ENCODE measurements at places on chromosomes 12 and 14.
A peak's percentile ranks its signal among the peaks of the same experiment; 100 is the strongest.

GRCh38 chr14:103742499-103743255 is 27.1 kb downstream of the ZFYVE21 start:
- H3K27ac ChIP-seq, result no peak overlapping the region
- H3K36me3 ChIP-seq, result peaks cover 52% of the 10 kb centered on the region
- no peaks in the 10 kb centered on the region for H3K4me1 ChIP-seq

DNA sequence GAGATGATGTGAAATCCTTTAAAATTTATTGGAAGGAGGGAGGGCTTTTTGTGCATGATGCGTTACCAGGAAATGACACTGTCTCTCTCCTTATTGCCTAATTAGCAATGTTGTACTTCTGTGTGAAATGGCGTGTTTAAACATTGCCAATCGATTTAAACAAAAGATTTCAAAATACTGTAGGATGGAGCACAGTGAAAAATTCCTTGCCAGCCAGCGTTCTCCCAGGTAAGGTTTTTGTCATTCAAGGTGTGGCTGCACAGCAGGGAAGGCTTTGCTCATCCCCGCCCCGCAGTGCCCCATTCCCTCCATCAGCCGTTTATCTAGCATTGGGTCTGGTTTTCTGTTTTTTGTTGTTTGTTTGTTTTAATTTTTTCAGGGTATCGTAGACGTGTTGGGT is 137.3 kb downstream of the CACNA1C start:
- H3K27me3 ChIP-seq, result no peaks in the 10 kb centered on the region
- H3K4me1 ChIP-seq, result no peaks in the 10 kb centered on the region
- no peak overlapping the region for H3K27ac ChIP-seq
- no peak for DNase-seq

- H3K4me1 ChIP-seq, result no peaks in the 10 kb centered on the region
- H3K4me3 ChIP-seq, result no peak overlapping the region
- no peaks in the 10 kb centered on the region for H3K27me3 ChIP-seq
- no peak overlapping the region for H3K27ac ChIP-seq
- no peak for DNase-seq
Measured at GRCh38 chr12:13666806-13667205, 314.6 kb downstream of the GRIN2B start.

DNA sequence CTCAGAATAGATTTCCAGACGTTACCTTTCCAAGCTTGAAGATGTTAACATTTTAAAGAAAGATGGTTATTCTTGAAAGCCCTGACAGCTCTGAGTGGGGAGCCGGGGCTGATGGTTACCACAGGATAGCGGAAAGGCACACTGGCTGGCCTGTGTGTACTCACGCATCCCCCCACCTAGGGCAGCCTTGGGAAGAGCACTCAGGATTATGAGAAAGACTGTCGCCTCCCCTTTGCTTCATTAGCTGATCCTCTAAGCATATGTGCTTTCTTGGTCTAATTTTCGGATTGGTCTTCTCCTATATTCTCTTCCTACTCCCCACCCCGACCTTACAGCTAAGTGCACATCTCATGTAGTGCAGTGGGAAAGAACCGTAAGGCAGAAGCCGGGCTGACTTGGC is 20.7 kb downstream of the NTF3 start:
- no peak overlapping the region for H3K27ac ChIP-seq
- DNase-seq, result no peak
- H3K27me3 ChIP-seq, result no peaks in the 10 kb centered on the region
- no peak overlapping the region for H3K4me3 ChIP-seq
- peaks cover 9% of the 10 kb centered on the region for H3K4me1 ChIP-seq

DNA sequence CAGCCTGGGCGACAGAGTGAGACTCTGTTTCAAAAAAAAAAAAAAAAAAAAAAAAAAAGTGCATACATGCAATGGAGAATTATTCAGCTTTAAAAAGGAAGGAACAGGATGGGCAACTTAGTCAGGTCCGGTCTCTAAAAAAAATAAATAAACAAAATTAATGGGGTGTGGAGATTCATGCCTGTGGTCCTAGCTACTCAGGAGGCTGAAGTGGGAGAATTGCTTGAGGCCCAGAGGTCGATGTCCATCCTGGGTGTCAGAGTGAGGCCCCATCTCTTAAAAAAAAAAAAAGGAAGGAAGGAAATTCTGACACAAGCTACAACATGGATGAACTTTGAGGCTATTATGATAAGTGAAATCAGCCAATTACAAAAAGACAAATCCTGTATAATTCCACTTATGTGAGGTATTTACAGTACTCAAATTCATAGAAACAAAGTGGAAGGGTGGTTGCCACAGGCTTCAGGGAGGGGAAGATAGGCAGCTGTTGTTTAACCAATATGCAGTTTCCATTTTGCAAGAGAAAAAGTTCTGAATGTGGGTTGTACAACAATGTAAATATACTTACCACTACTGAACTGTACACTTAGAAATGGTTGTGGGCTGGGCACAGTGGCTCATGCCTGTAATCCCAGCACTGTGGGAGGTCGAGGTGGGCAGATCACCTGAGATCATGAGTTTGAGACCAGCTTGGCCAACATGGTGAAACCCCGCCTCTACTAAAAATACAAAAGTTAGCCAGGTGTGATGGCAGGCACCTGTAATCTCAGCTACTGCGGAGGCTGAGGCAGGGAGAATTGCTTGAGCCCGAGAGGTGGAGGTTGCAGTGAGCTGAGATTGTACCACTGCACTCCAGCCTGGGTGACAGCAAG is 12.3 kb upstream of the APOF start:
- H3K27ac ChIP-seq, result no peak overlapping the region
- no peak for DNase-seq
- no peaks in the 10 kb centered on the region for H3K4me1 ChIP-seq
- H3K36me3 ChIP-seq, result no peaks in the 10 kb centered on the region
- no peak overlapping the region for H3K4me3 ChIP-seq
- H3K27me3 ChIP-seq, result no peaks in the 10 kb centered on the region

DNA sequence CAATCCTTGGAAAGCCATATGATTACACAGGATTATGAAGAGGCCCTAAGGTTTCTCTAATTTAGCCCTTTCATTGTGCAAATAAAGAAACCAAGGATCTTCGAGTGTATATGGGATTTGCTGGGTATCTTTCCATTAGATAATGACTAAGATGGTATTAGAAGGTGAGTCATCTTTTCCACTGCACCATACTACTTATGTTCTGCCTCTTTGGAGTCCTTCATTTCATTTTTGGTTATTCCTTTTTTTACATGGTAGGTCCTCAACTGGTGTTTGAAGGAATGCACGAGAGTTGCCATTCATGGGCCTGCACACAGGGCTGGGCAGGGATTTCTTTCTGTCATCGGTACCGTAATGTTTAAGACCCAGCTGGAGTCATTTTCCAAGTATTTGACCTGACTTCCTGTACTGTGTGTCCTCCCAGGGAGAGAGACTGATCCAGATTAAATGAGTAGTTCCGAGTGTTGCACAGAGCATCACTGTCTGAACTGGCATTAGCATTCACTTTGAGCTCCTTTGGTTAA is 85.7 kb downstream of the BORCS5 start:
- DNase-seq, result no peak
- peak overlapping the region; percentile 48 for H3K27ac ChIP-seq
- peaks cover 33% of the 10 kb centered on the region for H3K4me1 ChIP-seq
- H3K27me3 ChIP-seq, result no peaks in the 10 kb centered on the region
- H3K36me3 ChIP-seq, result no peaks in the 10 kb centered on the region

- no peak overlapping the region for H3K27ac ChIP-seq
- H3K4me1 ChIP-seq, result peaks cover 16% of the 10 kb centered on the region
- no peaks in the 10 kb centered on the region for H3K36me3 ChIP-seq
Measured at GRCh38 chr14:77372304-77372841, 4.5 kb downstream of the TMED8 start.

DNA sequence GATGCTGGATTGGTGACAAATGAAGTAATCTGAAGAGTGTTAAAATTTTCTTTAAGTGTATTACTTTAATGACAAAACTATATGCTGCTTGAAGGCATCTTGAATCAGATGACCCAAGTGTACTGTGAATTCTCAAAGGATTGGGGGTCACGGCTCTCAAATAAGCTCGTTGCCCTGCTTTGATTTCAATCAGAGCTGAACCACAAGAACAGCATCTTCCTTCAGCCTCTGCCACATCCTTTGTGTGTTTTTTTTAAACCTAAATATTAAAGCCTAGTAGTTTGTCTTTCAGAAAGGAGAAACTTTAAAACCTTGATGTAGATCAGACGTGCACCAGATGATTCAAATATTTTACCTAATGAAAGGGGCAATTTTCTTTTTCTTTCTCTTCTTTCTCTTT is 11.7 kb downstream of the ELK3 start:
- H3K36me3 ChIP-seq, result peaks cover 3% of the 10 kb centered on the region
- H3K4me3 ChIP-seq, result no peak overlapping the region
- DNase-seq, result no peak
- no peaks in the 10 kb centered on the region for H3K27me3 ChIP-seq
- H3K27ac ChIP-seq, result peak overlapping the region; percentile 64

- H3K36me3 ChIP-seq, result no peaks in the 10 kb centered on the region
- H3K4me1 ChIP-seq, result no peaks in the 10 kb centered on the region
- no peak overlapping the region for H3K27ac ChIP-seq
- H3K27me3 ChIP-seq, result no peaks in the 10 kb centered on the region
- no peak overlapping the region for H3K4me3 ChIP-seq
Measured at GRCh38 chr14:101619484-101619883, 58.2 kb downstream of the DIO3 start.

GRCh38 chr14:67882986-67883555 is 63.5 kb downstream of the RAD51B start:
- H3K27me3 ChIP-seq, result no peaks in the 10 kb centered on the region
- no peaks in the 10 kb centered on the region for H3K4me1 ChIP-seq
- H3K4me3 ChIP-seq, result no peak overlapping the region
- H3K27ac ChIP-seq, result no peak overlapping the region
- peak; percentile 36 for DNase-seq
